ENCODE measurements at places on chromosomes 12 and 14.

GRCh38 chr14:76687611-76688382, 73.5 kb upstream of the VASH1 start:
- DNase-seq = no peak

DNA sequence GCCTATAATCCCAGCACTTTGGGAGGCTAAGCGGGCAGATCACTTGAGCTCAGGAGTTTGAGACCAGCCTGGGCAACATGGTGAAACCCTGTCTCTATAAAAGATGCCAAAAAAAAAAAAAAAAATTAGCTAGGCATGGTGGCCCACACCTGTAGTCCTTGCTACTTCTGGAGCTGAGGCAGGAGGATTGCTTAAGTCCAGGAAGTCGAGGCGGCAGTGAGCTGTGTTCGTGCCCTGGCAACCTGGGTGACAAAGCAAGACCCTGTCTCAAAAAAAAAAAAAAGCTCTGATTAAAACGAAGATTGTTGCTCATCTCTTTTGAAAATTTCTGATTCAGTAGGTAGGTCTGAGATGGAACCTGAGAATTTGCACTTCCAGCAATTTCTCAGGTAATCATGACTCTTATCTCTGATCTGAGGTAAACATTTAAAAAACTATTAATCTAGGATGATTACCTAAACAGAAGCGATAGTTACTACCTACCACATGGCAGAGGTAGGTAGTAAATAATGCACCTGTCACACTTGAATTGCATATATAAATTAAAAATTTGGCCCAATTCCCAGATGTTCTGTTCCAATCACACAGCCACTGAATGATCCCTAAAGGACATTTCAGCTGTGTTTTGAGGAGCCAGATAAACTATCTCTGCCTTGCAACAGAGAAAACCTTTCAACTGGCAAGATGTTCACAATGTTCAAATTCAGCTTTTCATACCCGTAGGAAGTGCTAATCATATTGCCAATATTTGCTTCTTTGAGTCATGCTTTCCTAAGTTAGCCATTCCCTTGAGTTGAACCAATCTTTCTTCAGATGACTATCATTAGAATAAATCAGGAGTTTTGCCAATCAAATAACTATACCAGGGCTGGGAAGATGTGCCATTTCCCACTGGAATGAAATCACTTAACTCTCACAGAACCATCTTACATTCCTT, 4.2 kb upstream of the TEP1 start:
- DNase-seq = no peak

- peak; percentile 57 for DNase-seq
These were observed 10.9 kb upstream of the LGMN start for GRCh38 chr14:92759300-92759678.

GRCh38 chr12:89873745-89874144, 165.1 kb upstream of the ATP2B1 start:
- no peak for DNase-seq

DNA sequence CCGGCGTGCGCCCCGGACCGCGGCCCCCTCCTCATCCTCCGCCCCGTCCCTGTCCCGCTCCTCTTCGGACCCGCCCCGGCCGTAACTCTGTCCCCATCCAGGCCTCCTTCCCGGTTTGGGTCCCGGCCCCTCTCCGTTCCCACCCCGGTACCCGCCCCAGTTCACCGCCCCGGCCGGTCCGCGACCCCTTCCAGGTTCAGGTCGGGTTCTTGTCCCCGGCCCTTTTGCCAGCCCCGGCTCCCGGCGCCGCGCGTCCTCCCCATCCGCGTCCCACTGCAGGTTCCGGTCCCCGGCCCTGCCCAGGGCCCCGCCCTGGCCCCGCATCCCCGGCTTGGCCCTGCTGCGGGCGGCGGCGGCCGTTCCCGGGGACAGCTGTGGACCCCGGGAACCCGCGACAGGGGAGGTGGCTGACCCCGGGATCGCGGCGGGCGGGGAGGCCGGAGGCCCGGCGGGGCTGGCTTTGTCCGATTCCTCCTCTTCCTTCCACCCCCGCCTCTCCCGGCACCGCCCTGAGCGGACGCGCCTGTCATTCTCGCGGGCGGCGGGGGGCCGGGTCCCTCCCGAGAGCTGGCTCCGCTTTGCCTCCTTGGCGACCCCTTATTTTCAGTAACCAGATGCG, 601 bp downstream of the KLC1 start:
- DNase-seq = peak; percentile 55

DNA sequence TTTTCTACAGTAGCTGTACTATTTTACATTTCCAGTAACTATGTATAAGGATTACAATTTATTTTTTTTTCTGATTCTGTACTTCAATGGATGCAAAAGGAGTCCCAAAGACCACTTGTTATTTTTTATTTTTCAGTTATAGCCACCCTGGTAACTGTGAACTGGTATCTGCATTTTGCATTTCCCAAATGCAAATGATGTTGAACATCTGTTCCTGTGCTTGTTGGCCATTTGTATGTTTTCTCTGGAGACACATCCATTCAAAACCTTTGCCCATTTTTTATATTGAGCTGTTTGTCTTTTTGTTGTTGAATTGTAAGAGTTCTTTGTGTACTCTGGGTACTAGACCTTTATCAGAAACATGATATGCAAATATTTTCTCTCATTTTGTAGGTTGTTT, 485.6 kb downstream of the LRIG3 start:
- DNase-seq = no peak

DNA sequence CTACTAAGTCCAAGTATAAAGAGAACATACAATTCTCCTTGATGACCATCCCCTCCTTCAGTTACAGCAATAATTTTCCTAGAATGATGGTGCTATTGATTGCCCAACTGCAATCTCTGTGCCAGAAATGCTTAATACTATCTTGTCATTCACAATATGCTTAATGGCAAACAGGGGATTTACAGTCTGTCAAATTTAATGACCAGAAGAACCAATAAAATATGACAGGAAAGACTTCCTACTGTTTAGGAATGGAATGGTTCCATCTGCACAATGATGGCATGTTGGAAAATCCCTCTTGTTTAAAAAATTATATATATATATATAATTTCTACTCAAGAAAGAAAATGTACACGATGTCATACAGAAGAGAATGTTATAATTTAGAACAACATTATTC, 623.2 kb downstream of the CCER1 start:
- no peak for DNase-seq

- no peak for DNase-seq
These were observed 40.5 kb downstream of the ALKBH1 start for GRCh38 chr14:77667331-77667730.

- no peak for DNase-seq
These were observed 109.5 kb downstream of the INSM2 start for GRCh38 chr14:35643513-35643912.

- peak; percentile 32 for DNase-seq
These were observed 9.2 kb downstream of the EXOC3L4 start for GRCh38 chr14:103103461-103104388.

DNA sequence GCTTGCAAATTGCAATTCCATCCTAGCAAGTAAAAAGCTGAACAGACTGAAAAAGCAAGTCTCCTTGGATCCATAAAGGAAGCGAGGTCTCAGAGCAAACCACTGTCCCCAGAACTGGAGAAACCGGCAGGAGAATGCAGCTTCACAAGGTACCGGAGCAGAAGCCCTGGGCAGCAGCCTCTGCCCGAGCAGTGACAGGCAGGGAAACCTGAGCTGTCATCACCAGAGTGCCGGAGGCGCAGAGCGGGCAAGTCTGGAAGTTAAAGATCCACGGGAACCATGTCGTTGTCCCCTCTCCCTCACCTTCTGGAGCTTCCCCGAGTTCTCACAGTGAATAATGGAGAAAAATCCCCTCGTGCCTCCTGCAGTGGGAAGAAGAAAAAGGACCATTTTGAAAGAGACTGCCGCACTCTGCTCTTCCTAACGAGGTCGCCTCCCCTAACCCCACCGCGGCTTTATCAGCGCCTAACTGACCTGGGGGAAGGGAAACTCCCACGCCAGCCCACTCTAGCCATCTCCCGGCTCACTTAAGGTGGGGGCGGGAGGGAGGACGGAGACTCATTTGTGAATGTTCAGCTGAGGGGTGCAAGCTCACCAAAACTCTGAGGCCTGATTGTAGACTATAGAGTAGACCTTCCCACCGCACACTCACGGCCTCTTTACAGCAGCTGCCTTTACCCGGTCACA, 27.8 kb downstream of the FBXL14 start:
- no peak for DNase-seq

GRCh38 chr12:79487386-79488110, 203.2 kb downstream of the PAWR start:
- DNase-seq = no peak

DNA sequence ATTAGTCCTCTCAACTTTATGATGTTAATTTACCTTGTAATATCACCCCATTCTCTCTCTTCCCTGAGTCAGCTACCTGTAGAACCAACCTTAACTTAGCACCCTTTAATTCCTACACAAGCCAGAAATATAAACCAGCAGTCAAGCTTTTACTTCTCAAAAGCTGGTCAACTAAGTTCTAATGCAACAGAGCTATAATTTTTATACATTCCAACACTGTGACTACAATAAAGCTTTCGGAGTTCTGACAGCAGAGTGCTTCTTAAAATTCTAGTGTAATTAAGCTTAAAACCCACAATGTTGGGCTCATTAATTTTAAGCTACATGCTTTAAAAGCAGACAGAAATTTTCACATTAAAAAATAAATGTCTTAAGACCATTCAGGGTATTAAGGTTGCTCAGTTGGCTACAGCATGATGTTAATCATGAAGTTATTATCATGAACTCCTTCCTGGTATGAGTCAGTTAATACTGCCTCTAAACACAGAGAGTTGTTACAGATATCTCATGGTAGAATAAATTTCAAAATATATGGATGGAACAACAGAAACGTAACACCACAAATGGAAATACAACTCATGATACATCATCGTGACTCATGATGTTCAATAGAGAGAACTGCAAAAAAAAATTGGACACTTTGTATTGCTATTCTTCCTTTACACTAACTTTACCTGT, 126.7 kb downstream of the EPS8 start:
- no peak for DNase-seq

DNA sequence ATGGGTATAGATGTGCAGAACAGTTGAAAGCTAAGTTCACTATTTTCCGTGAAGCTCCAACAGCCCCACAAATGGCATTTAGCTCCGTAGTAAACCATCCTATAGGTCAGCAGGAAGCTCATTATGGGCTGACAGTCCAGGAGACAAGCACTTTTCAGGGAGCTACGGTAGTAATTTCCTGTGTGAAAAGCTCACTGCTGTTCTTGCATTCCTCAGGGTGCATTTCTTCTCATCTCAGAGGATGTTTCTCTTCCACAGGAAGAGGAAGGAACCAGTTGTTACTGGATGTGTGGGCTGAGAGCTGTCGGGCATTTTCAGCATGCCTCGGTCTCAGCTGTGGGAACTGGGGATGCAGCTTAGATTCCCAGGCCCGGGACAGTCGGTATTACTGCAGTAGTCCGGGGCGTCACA, 72.8 kb downstream of the GALNT4 start:
- DNase-seq = no peak

Data from OCI-M1 (cell line).